PC-9 (cell line): ENCODE measurements at places on chromosomes 5 and 9. TPM values are rescaled to one million over a fixed set of nuclear protein-coding genes. Genes with fewer than 3 reads are reported as not detected.

Gene EHMT1
- 111 and 116 TPM in 2 replicates for total RNA-seq

Gene SLIT3
- total RNA-seq = not detected in 2 replicates

GRCh38 chr5:127013407-127013806, 17.0 kb downstream of the MARCHF3 start:
- no peak for DNase-seq

Gene TEX48
- total RNA-seq = not detected in 2 replicates

GRCh38 chr5:160467555-160468362, 46.1 kb downstream of the PTTG1 start:
- peak; percentile 17 for DNase-seq

DNA sequence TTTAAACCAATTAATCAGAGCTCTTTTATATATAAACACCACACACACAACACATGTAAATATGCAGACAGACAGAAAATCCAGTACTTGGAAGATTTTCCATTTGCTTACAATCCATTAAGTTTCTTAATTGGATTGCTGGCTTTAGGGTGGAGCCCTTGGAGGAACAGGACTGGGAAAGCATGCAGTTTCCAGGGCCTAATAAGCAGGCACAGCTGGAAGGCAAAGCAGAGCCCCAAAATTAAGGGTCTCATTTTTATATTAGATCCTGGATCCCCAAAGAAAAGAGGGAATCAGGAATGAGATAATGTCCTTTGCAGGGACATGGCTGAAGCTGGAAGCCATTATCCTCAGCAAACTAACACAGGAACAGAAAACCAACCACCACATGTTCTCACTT, 13.1 kb upstream of the SMC2 start:
- DNase-seq = no peak

Gene FAM120A
- 141 and 171 TPM in 2 replicates for total RNA-seq

Gene IGIP
- 6.2 and 7.5 TPM in 2 replicates for total RNA-seq

Gene MIGA2
- 40.7 and 48.2 TPM in 2 replicates for total RNA-seq

Gene CCDC192
- total RNA-seq = not detected in 2 replicates

Gene DNAH5
- 9.5 and 9.7 TPM in 2 replicates for total RNA-seq

Gene PCDHB3
- total RNA-seq = 0.17 and 0.55 TPM in 2 replicates

- no peak for DNase-seq
Observed at GRCh38 chr5:60945813-60946187, 795 bp downstream of the NDUFAF2 start.

DNA sequence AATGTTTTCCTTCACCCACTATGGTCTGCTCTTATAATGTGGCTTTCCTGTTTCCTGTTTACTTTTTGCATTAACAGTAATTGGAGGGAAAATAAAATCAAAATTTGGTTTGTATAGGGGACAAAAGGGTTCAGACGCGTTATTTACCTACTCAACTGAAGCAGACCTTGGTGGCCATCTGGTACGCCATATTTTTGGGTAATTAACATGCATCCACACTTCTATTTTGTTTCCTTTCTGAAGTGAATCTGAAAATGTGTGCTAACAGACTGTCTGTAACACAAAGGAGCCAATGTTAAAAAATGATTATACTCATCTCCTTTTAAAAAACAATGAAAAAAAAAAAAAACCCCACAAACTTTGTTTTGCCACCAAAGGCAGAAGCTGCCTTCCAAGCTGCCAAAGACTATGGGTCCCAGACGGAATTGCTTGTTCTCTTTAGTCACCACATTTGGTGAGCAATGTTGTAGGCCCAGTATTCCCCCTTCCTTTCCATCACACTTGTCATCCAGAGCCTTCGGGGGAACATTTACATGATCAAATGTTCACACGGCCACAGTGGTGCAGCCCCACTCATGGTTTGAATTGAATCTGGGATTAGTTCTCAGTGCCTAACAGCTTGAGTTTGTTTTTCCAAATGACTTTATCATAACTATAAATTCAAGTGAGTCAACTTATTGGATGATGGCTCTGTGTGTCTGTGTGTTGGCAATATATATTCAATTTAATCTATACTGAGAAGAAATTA, 323.7 kb upstream of the CD180 start:
- DNase-seq = no peak

GRCh38 chr5:80083101-80083890, 48.1 kb downstream of the THBS4 start:
- DNase-seq = peak; percentile 37

Gene MARCHF11
- not detected in 2 replicates for total RNA-seq

GRCh38 chr9:104536756-104537155, at the start of gene OR13C3:
Gene OR13C3, minus strand, starts transcription at chr9:104536856. Its CDS starts 133 bp downstream, at chr9:104536723.
- no peak for DNase-seq

DNA sequence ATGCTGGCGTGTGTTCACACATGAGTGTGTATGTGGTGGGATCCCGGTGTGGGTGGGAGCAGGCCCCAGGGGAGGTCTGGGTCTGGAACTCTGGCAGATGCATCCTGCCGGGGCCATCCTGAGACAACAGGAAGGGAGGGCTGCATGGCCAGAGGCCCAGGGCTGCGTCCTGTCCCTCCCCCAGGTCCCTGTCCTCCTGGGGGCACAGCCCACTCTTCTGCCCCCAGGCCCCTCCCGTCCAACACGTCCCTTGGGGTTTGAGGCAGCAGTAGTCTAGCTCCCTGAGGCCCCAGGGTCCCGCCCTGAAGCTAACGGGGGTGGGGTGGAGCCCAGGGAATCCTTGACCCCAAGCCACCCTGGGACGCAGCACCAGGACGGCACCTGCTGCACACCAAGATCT, 16.6 kb downstream of the FLT4 start:
- DNase-seq = no peak

Gene NR2F1-AS1
- total RNA-seq = 5.9 and 6.0 TPM in 2 replicates

Gene UGT3A2
- not detected in 2 replicates for total RNA-seq

- DNase-seq = no peak
Observed at GRCh38 chr5:3375586-3376311, 219.9 kb upstream of the IRX1 start.

- no peak for DNase-seq
Observed at GRCh38 chr9:16413509-16414016, 456.9 kb downstream of the BNC2 start.

DNA sequence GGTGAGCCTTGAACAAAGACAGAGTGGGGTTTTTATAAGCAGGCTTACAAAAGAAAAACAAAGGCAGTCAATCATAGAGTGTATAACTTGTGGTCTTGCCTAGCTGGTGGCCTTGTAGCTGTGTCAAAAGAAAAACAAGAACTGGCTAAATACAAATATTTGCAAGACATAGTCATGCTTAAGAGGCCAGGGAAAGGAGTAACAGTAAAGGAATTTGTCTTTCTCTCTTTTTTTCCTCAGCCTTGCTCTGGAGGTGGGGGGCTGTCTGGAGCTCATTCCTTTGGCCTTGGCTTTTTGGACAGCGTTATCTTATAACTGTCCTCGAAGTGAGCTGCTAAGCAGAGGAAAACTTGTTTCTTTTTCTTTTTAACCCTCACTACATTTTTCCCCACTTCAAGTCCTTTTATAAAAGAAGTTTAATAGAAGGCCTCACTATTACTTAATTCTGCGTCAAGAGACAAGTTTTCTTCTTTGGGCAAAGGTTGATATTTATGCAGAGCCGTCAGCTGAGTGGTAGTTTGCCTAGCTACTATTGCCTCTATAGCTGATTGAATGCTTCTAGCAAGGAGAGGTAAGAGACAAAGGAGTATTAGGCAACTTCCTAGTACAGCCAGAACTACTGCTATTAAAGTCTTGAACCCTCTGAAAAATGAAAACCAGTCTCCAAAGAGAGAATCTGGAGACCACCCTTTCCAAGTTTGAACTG, 14.3 kb downstream of the CEL start:
- no peak for DNase-seq

Gene GLT6D1
- total RNA-seq = not detected in 2 replicates

Gene CCDC112
- total RNA-seq = 4.3 and 4.8 TPM in 2 replicates

- DNase-seq = peak; percentile 94
Observed at GRCh38 chr9:35072461-35073278, at the start of gene VCP. Gene VCP, minus strand, starts transcription at chr9:35072625. Its CDS starts 272 bp downstream, at chr9:35072353.

DNA sequence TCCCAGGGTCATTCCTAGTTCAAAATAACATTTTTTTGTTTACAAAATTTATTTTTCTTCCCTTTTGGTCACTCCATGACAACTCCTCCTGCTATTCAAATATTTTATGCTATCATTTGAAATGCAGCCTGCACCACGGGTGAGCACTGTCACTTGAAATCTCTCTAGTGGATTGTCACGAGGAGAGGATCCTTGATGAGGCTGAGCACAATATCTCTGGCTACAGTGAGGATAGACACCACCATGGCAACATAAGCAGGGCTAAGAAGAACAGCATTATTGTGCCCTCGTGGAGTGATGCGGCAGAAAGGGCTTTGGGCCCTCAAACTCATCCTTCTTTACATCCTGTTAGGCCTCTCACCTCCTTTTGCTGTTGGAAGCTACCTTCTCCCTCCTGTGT, 321.9 kb downstream of the RAB3C start:
- DNase-seq = no peak

DNA sequence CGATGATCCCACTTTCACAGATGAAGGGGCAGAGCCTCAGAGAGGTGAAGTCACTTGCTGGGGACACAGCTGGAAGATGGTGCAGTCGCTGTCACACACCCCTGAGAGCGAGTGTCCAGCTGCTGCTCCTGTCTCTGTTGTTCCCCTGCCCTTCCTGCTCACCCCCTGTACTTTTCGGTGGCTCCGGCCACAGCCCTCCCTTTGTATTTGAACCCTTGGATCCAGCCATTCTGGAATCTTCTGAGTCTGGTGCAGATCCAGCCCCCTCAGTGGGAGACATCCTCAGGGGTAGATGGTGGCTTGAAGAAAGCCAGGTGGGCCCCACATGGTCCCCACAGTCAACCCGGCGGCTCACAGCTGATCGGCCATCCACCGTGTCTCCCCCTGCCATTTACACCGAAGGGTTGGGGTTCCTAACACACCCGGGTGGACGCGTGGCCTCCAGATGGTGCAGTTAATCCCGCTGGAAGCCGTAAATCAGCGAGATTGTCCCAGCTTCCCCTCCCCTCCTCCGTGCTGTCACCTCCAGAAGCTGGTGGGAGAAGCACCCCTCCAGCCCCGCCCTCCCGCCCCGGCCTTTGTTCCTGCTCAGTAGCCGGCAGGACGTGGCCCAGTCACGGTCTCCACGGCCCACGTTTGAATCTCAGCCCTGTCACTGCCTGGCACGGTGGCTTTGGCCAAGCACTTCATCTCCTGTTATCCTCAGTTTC, 204.8 kb downstream of the C9orf50 start:
- DNase-seq = no peak

Gene HAPLN1
- not detected in 2 replicates for total RNA-seq

- no peak for DNase-seq
Observed at GRCh38 chr9:3157011-3157410, 313.1 kb upstream of the PUM3 start.

DNA sequence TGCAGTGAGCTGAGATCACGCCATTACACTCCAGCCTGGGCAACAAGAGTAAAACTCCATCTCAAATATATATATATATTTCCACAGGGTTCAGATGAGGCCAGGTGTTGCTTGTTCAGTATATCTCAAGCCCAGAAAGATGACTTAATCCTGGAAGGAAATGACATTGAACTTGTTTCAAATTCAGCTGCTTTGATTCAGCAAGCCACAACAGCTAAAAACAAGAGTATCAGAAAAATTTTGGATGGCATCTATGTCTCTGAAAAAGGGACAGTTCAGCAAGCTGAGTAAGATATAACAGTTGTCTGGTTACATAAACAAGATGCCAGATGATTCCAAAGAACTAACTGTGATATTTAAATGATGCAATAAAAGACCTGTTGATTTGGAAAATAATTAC, 352.0 kb downstream of the KCTD16 start:
- DNase-seq = no peak

DNA sequence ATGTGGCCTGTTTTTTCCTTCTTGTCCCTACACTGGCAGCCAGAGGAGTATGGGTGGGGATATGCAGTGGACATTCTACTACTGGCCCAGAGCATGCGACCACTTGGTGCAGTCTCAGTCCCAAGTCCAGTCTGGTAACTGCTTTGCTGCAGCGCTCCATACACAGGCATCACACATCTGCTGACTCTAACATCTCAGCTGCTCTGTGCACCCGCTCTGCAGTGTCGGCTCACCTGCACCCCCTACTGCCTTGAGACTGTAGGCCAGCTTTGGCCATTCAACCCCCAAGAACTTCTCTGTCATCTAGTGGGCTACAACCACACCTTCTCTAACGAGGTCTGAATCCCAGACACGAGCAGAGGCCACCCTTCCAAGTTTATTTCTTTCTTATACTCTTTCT, 46.4 kb upstream of the SLCO6A1 start:
- no peak for DNase-seq

Gene KCNIP1
- not detected in 2 replicates for total RNA-seq

DNA sequence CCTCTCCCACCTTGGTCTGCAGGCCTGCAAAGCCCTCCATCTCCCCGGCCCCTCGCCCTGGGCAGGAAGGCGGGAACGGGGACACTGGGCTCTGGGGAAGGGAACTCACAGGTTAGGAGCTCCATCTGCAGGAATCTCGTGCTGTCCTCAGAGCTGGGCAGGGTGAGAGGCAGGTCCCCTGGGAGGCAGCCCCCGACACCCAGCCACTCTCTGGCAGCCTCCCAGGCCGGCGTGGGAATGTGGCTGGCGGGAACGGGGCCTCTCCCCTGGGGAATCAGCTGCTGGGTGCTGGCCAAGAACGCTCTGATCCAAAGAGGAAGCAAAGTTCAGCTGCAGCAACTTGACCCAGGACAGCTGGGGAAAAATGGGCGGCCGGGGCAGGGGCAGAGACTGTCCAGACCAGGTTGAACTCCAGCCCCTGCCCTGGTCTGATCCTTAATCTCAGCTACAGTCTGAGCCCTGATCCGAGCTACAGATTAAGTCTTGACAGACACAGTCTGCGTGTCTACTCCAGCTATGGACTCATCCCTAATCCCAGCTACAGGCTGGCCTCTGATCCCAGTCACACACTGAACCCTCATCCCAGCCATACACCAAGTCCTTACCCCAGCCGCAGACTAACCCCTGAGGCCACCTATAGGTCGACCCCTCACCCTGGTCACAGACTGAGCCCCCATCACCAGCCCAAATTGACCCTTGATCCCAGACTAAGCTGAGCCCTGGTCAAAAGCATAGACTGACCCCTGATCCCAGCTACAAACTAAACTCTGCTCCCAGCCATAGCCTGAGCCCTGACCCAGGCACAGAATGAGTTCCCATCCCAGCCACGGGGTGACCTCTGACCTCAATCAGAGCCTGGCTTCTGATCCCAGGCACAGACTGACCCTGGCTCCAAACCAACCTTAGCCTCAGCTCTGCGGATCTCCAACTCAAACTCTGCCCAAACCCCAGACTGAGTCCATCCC, 37.3 kb upstream of the EGFL7 start:
- DNase-seq = no peak

DNA sequence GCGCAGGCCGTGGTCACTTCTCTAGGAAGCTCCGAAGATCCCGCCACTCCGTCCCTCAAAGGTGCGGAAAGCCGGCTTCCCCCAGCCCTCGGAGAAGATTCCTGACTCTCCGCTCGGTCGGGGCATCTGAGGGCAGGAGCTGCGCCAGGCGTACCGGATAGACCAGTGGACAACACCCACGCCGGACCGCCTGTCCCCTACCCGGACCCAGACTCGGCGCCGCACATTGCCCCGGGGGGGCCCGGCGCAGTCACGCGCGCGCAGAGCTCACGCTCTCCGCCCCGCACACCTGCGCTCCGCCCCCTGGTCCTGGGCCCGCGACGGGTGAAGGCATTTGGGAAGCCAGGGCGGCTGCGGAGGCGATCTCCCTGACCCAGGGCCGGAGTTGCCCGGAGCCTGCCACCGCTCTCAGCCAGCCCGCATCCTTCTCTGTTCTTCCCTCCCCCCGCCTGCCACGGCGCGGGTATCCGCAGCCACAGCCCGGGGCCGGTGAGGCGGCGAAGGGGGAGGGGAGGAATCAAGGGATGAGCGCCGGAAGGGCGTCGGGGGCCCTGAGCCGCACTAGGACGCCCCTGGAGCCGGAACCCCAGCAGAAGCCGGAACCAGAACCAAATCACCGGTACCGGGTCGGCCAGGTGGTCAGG, 448 bp downstream of the RELL2 start:
- DNase-seq = no peak

GRCh38 chr5:179959641-179960040, 51.9 kb upstream of the TBC1D9B start:
- peak; percentile 41 for DNase-seq
